Activated effector memory CD4-positive, alpha-beta T cell treated with Interleukin-2 at 50 U/mL for 16 hours (primary cell): ENCODE measurements at places on chromosomes 16 and 17.

DNA sequence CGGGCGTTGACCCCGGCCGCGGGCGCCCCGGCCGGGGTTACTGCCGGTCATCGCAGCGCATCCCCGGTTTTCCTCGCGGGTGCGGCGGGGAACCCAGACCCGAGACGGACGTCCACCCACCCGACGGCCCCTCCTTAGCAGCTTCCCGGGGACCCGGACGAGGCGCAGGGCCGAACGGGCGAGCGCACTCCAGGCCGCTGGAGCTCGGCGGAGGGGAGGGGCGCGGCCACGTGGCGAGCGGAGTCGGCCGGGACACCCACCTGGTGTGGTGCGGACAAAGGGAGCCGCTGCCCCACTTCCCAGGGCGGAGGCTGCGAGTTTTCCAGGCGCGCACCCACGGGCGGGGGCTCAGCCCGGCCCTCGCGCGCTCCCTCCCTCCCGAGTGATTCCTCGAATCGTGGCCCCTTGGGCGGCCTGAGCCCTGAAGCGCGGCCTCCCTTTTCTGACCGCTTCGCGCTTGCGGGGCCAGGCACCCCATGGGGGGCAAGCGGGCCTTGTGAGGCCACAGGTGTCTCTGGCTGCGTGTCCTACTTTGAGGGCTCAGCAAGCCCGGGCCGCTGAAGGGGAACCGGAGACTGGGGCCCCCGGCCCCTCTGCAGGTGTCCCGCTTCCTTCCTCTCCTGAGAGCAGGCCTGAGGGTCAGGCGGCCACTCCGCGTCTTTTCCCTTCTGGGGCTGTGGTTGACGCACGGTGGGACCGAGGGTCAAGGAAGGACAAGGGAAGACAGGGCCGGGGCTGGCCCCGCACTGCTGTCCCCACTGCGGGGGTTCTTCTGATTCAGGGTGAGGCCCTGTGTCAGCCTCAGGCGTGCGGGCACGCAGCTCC, 1.1 kb upstream of the FASN start:
- no peak for DNase-seq

DNA sequence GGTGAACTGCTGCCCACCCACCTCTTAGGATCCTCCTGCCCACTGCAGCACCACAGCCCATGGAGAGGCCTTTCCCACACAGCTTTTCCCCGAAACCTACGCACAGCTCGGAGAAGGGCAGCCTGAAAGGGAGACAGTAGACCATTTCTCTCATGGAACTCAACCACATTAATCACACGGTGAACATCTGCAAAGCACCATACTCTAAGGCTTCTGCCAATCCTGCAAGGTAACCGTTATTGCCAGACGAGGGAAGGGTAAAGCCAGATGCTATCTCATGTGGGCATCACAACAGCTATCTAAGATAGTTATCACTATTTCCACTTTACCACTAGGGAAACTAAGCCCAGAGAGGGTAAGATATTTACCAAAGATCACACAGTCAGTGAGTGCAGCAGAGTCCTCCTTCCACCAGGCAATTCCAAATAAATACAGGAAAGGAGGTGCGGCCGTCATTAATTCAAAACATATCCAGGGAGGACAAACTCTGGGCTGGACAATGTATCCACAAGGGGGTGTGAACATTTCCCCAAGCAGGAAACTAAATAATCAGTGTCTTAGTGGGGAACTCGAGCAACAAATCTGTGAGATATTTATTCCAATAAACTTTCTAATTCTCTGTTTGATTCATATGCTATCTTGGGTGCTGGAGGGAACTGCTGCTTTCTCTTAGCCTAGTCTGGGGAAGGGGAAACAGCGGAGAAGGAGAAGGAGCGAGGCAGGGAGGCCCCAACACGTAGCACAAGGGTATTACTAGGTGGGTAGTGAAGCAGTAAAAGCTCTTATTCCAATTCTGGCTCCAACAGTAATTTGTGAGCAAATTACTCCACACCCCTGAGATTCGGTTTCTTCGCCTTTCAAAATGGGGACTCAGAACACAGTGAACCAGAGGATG, 723 bp downstream of the TMEM186 start:
- no peak for DNase-seq

GRCh38 chr17:70912716-70913485, 743.6 kb downstream of the KCNJ2 start:
- DNase-seq = no peak

- no peak for DNase-seq
Measured at GRCh38 chr16:49127103-49127502, 154.5 kb downstream of the CBLN1 start.

GRCh38 chr17:21085707-21086106, 41.1 kb upstream of the DHRS7B start:
- no peak for DNase-seq

DNA sequence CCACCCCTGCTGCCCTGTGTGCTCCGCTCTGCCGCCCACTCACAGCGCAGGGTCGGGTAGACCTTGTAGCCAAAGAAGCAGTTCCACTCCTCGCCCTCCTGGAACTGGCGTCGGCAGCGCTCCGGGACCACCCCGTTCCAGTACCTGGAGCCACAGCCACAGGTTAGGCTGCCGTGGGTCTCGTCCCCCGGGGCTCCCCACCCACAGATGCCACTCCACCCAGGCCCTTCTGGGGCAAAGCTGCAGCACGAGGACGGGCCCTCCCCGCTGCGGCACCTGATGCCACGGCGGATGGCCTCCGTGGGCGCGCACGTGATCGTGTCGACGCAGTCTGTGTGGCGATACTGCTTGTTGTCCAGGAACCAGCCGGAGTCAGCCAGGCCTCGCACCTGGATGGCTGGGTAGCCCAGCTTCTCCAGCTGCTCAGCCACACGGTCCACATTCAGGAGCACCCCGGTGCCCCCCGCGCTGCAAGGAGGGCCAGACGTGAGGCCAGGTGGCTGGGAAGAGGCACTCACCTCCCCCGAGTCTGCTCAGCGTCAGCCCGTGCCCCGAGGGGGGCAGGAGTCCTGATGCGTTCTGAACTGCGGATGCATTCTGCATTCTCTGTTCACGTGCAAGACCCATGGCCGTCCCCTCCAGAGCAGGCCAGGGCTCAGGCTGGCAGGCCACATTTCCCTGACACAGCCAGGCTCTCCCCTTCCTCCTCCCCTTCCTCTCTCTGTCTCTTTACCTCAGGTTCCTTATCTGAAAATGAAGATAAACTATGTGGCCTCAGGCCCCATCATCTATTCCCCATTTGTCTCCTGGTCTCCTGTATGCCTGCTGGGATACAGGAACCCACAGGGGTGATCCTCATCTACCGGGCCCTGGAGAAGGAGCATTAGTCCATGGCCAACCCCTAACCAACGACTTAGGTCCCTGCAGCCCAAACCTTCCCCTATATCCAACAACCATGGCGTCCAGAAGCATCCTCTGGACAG, 4.1 kb downstream of the NOTUM start:
- no peak for DNase-seq

DNA sequence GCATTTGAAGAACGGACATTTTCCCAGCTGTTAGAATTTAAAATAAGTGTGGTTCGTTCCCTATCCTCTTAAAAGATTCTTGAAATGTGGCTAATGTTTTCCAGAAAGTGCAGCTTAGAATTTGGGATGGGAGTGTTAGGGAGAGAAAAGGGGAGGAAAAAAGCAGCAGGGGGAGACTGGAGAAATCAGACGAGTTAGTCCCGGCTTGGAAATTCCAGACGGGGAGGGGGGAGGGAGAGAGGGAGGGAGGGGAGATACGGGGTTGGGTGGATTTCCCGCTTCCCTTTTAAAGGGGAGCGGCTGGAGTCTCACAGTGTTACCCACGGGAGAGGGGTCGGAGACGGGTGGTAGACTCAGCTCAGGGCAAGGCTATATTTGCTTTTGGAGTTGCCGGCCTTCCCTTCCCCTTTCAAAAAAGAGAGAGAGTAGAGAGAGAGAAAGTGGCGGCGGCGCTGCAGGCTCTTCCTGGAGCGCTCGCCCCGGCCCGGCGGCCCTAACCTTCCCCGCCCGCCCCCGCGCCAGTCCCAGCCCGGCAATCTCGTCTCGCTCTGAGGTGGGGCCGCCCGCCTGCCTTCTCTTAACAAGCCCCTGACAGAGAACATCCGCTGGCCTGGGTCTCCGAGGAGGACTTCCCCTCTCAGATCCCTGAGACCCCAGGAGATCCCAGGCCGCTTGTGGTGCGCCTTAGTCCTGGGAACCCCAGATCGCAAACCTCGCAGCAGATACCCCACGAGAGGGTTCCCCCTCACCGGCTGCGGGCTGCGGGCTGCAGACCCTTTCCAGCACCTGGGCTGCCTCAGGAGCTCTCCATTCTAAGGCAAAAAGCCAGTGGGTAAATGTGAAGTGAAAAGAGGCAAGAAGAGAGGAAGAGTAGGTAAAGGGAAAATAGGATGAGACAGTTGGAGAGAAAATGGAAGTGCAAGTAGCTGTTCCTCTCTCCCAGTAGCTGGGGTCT, 6.6 kb downstream of the IGF2BP1 start:
- DNase-seq = no peak

DNA sequence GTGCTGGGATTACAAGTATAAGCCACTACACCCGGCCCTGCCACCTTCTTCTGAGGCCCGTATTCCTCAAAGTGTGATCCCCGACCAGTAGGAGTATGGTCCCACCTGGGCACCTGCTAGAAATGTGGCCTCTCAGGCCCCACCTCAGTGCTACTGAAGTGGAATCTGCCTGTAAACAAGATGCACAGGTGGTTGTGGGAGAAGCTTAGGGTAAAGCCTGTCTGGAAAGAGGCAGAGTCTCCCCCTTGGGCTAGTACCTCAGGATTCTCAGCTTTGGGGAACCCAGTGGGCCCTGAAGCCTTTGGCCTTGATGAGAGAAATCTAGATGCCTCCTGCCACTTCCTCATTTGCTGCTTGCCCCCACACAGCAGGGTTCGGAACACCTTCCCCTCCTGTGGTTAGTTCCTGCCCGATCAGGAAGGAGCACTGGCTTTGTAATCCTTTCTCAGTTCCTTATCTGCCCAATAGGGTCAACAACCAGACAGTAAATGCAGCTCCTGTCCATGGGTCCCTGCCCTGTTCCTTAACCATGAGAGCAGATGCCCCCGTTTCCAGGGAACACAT, 25.2 kb downstream of the TK2 start:
- no peak for DNase-seq

DNA sequence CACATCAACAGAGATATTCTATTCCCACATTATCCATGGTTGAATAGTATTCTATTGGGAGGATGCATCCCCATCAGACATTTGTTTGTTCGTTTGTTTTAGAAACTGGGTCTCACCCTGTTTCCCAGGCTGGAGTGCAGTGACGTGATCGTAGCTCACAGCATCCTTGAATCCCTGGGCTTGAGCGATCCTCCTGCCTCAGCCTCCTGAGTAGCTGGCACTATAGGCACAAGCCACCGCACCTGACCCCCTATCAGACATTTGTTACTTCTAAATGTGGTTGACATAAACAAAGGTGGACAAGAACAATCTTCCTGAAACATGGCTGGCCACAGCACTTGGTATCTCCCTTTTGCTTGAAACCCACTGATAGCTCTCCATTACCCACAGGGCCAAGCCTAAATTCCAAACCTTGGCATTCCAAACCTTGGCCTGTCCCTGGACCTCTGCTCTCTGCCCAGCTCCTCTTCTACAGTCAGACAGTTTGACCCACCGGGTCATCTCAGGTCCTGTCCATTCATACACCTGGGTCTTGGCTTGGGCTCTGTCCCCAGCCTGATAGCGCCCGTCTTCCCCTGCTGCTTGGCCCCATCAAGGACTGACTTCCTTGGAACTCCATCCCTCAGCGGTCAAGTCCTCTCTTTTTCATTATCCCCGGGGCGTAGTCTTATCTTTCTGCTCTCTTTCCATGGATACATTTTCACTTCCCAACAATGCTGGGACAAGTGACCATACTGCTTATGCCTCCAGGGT, 1.5 kb upstream of the PRR29 start:
- no peak for DNase-seq

DNA sequence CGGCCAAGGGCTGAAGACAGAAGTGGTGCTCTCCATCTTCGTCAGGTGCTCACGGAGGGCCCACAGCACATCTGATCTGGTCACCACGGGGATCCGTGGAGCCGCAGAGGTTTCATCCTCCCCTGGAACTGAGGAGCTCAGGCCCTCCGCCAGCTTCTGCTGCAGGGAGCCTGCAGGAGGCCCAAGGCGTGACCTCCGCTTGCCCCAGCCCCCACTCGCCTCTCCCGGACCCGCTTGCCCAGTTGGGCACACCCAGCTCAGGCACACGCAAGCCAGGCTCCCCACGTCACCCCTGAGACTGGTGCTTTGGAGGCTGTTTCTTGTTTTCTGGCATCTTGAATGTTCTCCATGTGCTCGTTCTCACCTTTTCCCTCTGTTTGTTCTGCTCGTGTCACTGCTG, 39.4 kb upstream of the CHMP6 start:
- DNase-seq = no peak

GRCh38 chr16:16850274-16850673, 471.3 kb downstream of the NPIPA7 start:
- DNase-seq = no peak

DNA sequence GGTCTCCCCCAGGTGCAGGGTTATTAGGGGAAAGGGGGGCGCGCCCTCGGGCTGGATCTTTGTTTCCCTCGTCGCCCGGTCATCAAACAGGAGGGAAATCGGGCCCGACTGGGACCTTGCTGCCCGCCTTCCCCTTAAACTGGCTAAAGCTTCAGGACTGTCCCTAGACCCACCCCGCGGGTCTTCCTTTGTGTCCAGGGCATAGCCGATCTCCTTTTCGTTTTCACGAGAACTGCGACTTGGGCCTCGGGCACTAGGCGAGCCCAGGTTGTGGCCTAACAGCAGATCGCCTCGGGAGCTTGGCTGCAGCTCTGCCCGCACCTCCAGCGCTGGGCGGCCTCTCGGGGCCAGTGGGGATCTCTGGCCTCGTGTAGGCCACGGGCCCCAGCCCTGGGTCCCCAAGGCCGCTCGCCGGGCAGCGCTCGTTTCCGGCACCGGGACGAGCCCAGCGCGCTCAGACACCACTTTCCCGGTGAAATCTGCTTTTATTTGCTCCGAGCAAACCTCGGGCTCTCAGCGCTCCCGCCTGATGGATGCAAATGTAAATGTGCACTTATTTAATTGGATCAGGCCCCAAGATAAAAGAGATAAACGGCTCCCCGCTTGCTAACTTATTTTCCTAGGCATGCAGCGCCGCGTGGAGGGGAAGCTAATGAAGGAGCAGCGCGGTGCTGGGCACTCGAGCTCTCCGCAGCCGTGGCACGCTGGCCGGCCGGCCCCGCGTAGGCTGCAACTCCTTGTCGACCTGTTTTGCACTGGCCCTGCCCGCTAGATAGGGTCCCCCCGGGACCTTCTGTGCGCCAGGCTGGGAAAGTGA, 7.8 kb downstream of the IRX5 start:
- no peak for DNase-seq

DNA sequence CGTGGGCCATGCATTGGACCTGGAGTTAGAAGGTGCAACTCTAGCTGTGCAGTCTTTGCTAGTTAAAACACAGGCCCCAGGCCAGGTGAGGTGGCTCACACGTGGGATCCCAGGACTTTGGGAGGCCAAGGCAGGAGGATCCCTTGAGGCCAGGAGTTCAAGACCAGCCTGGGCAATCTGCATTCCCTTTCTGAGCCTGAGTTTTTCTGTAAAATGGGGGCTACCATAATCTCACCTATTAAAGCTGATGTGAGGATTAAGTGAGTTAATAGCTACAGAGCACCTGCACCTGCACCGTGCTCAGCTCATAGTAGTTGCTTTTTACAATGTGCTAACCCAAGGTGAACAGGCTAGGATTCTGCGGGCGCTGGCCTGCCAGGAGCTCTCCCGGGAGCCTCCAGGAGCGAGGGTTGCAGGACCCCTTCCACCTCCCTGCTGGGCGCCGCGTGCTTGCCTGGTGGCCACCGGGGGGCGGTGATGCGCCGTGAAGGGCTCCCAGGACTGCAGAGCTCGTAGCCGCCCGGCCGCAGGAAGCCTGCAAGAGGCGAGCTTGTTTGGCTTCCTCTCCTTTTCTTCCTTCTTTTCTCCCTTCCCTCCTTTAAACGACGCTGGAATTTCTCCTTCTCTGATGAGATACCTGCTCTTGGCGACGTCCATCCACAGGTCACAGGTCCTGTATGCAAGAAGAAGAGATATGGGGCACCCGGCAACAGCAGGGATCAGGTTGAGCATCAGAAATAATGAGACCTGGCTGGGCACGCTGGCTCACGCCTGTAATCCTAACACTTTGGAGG, 51.3 kb downstream of the ZFP90 start:
- DNase-seq = peak; percentile 22
